ENCODE measurements at places on chromosomes 5 and 9.

DNA sequence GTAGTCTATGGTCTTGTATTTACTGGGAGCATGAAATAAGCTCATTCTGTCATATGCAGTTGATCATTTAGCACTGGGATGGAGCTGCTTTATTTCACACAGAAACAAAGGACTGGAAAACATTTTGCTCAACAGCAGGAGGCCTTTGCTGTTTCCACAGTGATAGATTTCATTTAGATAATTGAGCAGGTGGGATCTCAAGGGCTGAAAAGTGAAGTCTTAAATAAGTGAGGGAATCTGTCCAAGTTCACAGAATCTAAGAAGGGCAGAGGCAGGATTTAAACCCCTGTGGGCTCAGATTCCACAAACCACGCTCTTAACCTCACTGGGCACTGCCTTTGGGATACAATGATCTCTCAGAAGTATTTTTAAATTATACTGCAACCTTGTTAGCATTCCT lies 47.8 kb downstream of the PRLR start:
- DNase-seq: no peak

- DNase-seq: no peak
These were observed 60.5 kb upstream of the FAM120A start for GRCh38 chr9:93390953-93391515.

- no peak for DNase-seq
These were observed 438 bp upstream of the ARSI start for GRCh38 chr5:150303070-150303615.

- no peak for DNase-seq
These were observed 166.6 kb downstream of the ROR2 start for GRCh38 chr9:91783411-91783810.

DNA sequence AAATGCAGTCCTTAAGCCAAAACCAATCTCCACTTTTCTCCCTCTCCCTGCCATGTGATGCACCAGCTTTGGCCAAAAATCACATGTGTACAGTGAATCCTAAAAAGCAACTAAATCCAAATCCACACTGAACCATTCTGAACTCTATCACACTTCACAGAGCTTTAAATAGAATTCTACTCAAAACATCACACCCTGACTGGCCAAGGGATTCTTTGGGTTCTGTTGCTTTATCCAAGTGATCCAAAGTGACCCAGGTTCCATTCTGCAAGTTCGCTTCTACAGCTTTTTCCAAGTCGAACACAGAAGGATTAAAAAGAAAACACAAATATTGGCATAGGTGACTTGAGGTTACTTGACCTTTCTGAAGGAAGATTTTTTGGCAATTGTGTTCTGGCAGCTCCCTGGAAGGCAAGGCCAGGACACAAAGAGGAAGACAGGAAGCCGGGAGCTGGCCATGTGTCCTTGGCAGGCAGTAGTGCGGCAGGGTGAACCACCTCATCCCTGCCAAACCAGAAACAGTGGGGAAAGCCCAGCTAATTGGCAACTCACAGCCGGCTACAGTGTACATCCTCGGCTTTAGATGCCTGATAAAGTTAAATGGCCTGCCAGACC lies 115.0 kb downstream of the NFIB start:
- no peak for DNase-seq

- DNase-seq: no peak
These were observed 599 bp upstream of the MOCS2 start for GRCh38 chr5:53110156-53110555.

DNA sequence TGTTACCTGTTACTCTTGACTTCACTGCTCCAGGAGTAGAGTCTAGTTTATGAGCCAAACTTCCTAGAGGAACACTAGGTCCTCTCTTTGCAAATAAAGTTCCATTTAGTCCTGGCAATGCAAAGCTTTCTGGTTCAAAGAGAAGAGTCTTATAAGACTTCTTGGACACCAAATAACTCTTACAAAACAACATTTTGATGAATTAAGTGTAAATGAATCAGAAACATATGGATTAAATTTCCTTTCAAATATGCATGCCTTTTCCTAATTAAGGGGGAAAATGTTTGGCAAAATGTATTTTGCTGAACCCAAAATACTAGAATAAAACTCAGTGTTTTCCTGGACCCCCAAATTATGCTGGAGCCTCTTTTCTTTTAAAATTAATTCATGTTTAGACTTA lies 388.0 kb downstream of the FGF10 start:
- no peak for DNase-seq

GRCh38 chr9:69204849-69205248 lies 30.8 kb downstream of the TJP2 start:
- DNase-seq: no peak

- DNase-seq: no peak
These were observed 120.8 kb upstream of the MTAP start for GRCh38 chr9:21681641-21682040.

GRCh38 chr9:89806371-89807100 lies 201.7 kb downstream of the GADD45G start:
- DNase-seq: no peak

DNA sequence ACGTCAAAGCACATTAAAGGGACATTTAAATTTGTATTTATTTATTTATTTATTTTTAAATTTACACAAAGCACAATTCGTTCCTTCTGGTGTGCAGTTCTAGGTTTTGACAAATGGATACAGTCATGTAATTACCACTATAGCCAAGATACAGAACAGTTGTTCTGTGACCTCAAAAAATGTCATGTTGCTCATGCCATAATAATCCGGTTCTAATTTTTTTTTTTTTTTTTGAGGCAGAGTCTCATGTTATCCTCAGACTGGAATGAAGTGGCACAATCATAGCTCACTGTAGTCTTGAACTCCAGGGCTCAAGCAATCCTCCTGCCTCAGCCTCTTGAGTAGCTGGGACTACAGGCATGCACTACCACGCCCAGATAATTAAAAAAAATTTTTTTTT lies 7.8 kb downstream of the IGFBPL1 start:
- DNase-seq: no peak

DNA sequence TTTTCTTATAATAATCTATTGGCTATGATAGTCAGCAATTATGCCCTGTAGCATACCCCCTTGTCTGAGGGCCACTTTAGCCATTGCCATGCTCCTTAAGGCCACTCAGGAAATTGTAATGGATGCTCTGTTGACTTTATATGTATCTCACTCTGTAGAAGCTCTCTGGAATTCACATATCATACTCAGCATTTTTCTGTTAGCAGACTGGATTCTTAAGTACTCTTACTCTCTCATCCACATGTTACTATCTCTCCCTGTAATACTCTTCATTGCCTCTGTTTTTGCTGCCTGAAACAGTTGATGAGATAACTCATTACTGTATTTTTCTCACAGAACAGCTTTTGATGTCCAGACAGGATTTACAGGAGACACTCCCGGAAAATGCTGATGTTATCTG lies 24.2 kb downstream of the TMEM232 start:
- DNase-seq: no peak

DNA sequence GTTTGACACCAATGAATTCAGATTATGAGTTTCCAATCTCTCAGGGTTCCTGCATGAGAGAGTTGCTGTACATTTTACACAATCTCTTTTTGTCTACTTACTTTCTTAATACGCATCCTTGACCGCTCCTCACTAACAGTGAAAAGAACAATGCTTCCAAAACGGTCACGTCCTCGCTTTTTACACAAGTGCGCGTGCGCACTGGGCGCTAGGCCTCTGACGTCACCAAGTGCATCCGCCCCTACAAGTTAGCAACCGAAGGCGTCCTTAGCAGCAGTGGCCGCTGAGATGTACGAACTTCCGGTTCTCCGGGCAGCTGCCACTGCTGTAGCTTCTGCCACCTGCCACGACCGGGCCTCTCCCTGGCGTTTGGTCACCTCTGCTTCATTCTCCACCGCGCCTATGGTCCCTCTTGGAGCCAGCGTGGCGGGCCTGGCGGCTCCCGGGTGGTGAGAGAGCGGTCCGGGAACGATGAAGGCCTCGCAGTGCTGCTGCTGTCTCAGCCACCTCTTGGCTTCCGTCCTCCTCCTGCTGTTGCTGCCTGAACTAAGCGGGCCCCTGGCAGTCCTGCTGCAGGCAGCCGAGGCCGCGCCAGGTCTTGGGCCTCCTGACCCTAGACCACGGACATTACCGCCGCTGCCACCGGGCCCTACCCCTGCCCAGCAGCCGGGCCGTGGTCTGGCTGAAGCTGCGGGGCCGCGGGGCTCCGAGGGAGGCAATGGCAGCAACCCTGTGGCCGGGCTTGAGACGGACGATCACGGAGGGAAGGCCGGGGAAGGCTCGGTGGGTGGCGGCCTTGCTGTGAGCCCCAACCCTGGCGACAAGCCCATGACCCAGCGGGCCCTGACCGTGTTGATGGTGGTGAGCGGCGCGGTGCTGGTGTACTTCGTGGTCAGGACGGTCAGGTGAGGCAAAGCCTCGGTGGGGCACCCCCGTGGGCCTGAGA lies at the start of gene FAM174A:
TSS of gene FAM174A (plus strand) at position 315 of the 946 bp plus-strand sequence. CDS start at position 472, 157 bp downstream.
- DNase-seq: peak; percentile 96

GRCh38 chr9:1462626-1463308 lies 412.6 kb downstream of the DMRT2 start:
- DNase-seq: no peak

- no peak for DNase-seq
These were observed 2.9 kb upstream of the CSF2 start for GRCh38 chr5:132070460-132071337.

DNA sequence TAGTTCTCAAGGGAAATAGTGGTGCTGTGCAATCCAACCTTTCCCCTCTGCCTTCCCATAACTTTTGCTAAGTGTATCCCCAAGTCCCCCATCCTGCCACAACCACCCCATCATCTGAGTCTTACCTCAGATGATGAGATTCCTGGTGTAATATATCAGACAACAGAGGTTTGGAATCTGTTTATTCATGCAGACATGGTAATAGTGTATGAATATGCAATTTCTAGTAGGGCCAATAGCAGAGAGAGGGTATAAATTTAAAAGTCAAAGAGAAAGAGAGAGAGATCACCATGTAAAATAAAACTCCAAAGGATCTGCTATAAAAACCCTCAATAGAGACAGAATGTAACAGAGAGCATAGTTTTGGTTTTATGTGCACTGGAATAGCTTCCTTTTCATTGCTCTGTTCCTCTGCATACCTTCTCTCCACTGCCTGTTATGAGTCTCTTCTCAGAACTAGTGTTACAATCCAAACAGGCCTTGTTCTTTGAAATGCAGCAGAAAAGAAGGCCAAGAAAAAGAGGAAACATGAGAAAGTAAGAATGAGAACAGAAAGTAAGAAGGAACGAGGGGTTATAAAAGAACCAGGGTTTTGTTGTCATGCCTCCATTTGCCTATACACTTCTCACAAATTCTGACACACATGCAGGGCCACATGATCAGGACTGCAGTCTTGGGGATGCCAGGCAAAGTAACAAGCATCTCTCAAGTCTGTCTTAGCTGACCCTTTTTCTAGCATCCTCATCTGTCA lies 278.0 kb downstream of the CETN3 start:
- no peak for DNase-seq

GRCh38 chr9:92669527-92669889 lies 423 bp downstream of the IPPK start:
- no peak for DNase-seq

GRCh38 chr5:1672396-1672795 lies 127.2 kb downstream of the MRPL36 start:
- no peak for DNase-seq

DNA sequence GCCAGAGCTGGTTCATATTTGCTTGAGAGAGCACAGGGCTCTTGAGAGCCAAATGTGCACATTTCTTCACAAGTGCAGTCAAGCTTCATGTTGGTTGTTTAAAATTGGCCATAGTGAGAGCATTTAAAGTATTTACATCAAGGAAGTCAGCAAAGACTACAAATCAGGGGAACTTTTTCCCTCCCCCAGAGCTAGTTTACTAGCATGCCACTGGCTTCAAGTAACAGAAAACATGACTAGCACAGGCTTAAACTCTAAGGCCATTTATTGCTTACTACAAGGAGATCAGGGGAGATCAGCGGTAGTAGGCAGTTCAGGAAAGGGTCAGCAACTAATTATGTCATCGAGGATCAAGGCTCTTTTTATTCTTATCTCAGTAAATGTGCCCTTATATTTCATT lies 11.0 kb upstream of the CCDC171 start:
- no peak for DNase-seq

DNA sequence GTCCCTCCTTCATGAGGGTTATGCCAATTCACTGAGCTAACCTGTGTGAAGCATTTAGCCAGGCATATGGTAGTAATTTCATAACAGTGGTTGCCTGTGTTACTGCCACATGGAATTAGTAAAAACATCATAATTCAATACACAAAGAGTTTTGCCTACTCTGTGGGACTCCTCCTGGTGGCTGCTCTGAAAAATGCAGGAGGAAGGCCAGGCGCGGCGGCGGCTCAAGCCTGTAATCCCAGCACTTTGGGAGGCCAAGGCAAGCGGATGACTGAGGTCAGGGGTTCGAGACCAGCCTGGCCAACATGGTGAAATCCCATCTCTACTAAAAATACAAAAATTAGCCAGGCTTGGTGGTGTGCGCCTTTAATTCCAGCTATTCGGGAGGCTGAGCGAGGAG lies 547.3 kb downstream of the CDK5RAP2 start:
- DNase-seq: no peak

- DNase-seq: no peak
These were observed 36.6 kb upstream of the FBXL7 start for GRCh38 chr5:15463231-15463980.

DNA sequence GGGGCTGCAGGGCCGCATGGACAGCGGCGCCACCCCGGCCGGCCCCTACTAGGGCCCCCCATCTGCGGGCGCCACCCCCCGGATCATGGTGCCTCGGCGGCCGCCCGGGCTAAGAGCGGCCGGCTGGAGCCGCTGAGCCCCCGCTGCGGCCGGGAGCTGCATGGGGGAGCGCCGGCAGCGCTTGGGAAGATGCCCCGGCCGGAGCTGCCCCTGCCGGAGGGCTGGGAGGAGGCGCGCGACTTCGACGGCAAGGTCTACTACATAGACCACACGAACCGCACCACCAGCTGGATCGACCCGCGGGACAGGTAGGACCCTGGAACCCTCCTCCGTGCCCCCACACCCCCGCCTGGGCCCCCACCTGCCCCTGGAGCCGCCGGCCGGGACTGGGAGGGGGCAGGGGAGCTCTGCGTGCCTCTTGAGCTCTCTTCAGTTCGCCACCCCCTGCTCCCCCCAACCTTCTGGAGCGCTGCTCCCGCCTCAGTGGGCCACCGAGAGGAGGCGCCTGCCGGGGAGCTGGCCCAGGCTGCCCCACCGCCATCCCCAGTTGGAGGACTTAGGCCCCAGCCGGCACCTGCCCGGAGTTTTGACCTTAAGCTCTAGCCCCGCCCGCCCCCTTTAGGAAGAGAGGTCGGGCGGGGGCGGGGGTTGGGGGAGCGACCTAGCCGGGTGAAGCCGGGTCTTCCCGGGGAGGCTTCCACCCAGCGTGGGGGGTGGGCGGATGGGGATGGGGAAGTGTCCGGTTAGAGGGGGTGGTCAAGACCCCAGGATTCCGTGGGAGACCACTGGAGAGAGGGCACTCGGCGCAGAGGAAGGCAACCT lies 730 bp downstream of the WWC1 start:
- DNase-seq: no peak

GRCh38 chr5:56964173-56964572 lies 12.2 kb upstream of the MIER3 start:
- no peak for DNase-seq

Measured in NCI-H1417 treated with DMSO at 0.1 percent for 48 hours (cell line).